Activated CD4-positive, alpha-beta T cell treated with anti-CD3 and anti-CD28 coated beads for 48 hours (primary cell): ENCODE measurements at places on chromosomes 12 and 14.

DNA sequence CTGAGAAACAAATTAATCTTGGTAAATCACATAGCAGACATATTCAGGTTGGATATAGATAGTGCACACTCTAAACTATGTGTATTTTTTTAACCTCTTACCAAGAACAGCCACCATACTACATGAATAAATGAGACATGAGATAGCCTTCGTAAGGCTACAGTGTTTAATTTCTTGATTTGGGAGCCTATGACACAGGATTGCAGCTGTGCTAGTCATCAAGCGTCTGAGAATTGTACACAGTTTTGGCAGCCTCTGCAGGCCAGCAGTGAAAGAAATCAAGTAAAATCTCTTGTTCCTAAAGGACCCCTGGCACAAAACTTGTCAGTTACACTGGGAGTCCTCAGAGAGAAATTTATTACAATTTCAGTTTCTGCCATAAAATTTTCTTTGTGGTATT is 236.1 kb downstream of the C12orf50 start:
- DNase-seq: no peak

DNA sequence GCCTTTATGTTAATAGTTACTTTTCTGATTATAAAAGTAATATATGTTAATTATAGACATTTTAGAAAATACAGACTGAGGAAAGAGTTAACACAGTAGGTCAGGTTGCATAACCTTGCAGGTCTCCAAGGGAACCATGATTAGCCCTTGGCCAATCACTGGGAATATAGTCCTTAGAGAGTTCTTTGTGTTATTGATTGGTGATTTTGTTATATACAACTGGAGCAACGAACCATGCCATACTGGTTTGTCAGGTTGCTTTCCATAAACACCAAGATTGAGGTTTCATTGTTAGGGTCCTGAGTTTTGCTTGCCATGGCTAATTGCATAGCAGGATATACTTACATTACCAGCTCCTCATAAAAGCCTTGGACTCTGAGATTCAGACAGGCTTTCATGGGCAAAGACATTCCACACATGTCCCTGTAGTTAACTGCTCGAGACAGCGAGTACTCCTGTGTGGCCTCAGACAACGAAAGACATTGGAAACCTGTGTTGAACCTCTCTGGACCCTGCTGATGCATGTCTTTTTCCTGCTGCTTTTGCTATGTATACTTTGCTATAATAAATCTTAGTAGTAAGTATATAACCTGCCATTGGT is 33.7 kb downstream of the MAPK1IP1L start:
- no peak for DNase-seq

- DNase-seq: no peak
Observed at GRCh38 chr12:77054851-77055250, 10.5 kb downstream of the E2F7 start.

GRCh38 chr14:37903343-37904191 is 304.1 kb upstream of the SSTR1 start:
- peak; percentile 9 for DNase-seq

GRCh38 chr12:81644503-81644902 is 114.6 kb downstream of the PPFIA2 start:
- DNase-seq: no peak

- DNase-seq: no peak
Observed at GRCh38 chr12:69238589-69239351, 599 bp upstream of the CPSF6 start.

DNA sequence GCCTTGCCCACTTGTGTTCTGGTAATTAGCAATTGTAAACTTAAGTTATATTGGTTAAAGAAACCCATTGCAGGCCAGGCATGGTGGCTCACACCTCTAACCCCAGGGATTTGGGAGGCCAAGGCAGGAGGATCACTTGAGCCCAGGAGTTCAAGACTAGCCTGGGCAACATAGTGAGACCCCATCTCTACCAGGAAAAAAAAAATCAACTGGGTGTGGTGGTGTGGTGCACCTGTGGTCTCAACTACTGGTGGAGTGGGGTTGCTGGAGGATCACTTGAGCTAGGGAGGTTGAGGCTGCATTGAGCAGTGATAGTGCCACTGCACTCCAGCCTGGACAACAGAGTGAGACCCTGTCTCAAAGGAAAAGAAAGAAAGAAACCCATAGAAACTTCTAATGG is 13.7 kb downstream of the YY1 start:
- no peak for DNase-seq

DNA sequence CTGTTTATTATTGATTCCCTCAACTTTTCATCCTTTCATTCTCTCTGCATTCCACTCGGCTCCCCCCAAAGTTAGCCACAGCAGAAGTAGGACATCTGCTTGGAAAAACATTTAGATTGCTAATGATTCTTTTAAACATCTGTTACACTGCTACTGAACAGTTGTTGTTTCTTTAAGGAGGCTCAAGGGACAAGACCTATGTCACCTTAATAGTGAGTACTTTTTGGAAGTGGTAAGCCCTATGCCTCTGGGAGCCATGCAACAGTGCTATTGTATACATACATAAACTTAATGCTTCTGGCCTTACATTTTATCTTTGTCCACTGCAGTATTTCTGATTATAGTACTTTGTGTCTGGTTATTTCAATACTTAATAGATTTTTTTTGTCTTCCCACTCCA is 628.2 kb upstream of the FOXG1 start:
- DNase-seq: no peak

GRCh38 chr12:79859646-79860045 is 75.3 kb downstream of the PPP1R12A start:
- DNase-seq: no peak

- DNase-seq: no peak
Observed at GRCh38 chr12:104411826-104412641, 44.7 kb upstream of the CHST11 start.

GRCh38 chr14:98341211-98341610 is 930.8 kb downstream of the BCL11B start:
- DNase-seq: no peak

DNA sequence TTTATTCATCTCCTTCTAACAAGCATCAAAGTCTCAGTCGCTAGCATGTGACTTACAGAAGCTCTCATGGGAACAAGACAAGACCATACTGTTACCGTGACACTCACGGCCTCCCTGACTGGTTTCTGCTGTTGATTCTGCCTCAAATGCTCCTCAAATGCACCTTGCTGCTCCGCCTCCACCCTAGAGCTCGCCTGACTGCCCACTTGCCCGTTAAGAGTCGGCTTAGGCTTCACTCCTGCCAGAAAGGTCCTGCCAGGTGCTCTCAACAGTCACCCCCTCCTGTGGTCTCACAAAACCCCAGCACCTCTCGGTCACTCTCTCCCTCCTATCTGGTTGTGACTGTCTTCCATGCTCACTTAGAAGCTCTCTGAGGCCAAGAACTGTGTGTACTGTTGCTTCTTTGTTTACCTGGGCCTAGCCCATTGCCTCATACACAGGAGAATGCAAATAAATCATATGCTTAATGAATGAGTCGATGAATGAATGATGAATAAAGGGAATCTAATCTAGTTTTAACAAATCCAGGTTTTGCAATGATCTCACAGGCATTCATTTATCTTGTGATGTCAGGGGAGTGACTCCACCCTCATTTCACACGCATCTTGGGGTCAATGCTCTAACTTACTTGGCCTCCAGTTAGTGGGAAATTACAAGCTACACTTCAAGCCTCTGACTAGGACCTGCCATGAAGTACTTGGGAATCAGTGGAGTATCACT is 41.3 kb downstream of the SSH1 start:
- no peak for DNase-seq

DNA sequence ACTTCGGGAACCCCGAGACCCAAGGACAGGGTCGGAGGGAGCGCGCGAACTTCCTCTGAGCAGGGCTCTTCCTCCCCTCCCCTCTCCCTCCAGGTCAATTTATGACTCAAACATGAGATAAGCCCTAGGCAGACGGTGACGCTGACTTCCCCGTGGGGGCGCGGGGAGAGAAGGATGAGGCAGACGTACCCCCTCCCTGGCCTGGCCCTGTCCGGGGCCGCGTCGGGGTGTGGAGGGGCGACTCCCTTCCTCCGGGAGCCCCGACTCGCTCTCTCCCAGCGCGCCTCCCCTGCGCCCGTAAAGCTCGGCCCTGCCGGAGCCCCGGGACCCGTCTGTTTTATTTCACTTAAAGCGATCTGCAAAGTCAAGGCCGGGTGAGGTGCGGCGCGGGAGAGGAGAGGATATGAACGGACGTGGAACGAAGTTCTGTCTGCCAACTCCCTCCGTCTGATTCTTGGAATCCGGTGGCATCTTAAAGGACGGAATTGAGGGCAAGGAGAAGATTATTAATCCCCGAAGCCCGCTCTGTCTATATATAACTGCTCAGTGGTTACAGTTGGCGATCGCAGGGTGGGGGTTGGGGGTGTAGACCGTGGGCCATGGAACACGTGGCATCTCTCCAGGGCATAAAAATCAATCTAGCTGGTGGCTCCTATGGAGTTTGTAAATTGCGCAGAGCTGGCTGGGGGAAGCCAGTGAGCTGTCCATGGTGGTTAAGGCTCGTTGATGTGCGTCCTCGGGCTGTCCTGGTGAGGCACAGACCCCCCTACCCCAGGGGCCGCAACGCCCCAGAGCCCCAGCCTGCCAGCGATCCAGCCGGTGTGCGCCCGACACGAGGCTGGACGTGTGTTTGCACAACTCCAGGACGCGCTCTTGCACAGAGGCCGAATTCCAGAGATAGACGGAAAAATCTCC is 2.9 kb upstream of the PTHLH start:
- DNase-seq: peak; percentile 34

GRCh38 chr14:69040353-69040752 is 61.3 kb upstream of the ACTN1 start:
- DNase-seq: no peak

DNA sequence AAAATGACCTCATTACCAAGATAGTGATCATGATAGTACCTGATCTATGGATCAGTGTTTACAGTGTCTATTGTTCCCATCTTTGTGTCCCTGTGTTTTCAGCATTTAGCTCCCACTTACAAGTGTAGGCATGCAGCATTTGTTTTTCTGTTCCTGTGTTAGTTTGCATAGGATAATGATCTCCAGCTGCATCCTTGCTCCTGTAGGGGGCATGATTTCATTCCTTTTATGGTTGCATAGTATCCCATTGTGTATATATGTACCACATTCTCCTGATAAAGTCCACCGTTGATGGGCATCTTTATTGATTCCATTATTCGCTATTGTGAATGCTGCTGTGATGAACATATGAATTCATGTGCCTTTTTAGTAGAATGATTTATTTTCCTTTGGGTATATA is 215.4 kb upstream of the NAV3 start:
- DNase-seq: no peak

DNA sequence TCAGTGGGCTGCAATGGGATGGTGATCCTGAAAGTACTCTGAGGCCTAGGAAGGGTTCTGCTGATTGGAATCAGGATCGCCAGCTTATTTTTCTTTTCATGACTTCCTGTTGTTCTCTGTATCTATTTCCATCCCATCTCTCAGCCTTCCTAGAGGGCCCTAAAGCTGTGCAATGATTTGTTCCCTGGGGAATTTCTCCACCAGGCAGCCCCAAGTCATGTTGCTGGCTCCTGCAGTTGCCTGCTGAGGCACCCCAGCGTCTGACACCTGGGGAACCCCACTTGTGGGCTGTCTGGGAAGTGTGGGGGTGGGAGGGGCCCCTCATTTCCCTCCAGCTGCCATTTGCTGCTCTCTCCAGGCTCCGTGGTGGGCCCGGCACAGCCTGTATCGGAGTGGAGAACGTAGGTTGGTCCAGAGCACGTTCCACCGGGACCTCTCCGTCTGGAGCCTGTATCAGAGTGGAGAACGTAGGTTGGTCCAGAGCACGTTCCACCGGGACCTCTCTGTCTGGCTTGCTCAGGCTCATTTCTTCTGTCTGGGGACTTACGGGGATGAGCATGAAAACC is 138.3 kb downstream of the TSPAN9 start:
- DNase-seq: no peak

DNA sequence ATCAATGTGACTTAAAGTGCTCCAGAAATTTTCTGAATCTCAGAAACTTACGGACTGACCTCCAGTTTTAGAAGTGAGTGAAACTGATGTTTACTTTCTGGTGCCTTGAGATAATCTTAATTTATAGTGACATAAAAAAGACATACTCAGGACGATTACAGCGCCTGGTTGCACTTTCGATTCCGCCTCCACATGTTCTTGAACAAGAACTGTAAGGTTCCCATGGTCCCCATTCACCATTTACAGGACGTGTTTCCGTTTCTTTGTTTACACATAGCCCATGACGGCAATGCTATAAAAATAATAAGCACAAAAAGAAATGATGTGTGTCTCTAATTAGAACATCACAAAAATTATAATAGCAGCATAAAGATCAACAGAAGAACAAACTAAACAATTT is 98.2 kb downstream of the ADAMTS20 start:
- no peak for DNase-seq

DNA sequence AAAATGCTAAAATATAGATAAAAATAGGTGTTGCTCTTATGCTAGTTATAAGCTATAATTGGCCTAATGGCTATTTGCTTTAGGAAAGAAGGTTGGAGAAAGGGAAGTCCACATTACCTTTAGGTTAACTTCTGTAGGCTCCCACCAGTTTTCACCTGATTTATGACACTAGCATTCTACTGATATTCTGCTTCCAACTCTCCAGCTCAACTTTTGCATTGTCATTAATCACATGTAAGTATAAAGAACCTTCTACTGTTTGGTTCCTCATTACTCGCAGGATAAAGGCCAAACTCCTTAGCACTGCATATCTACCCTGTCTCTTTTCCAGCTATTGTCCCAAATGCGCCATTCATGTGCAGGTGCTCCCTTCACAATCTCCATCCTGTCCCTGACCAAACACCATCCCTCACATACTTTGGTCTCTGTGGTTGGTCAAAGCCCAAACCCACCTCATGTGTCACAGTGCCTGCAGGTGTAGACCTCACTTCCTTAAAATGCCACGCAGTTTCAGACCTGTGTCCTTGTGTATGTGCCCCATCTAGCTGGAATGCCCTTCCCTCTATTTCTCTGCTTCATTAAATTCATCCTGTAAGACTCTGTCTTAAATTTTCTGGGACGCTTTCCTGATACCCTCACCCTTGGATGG is 3.3 kb downstream of the DDHD1 start:
- no peak for DNase-seq

- DNase-seq: peak; percentile 11
Observed at GRCh38 chr12:108337235-108338223, 1.6 kb downstream of the CMKLR1 start.
